Amygdala (tissue), 56 donors: ENCODE measurements at places on chromosomes 2 and 18.
A peak's percentile ranks its signal among the peaks of the same experiment; 100 is the strongest.

DNA sequence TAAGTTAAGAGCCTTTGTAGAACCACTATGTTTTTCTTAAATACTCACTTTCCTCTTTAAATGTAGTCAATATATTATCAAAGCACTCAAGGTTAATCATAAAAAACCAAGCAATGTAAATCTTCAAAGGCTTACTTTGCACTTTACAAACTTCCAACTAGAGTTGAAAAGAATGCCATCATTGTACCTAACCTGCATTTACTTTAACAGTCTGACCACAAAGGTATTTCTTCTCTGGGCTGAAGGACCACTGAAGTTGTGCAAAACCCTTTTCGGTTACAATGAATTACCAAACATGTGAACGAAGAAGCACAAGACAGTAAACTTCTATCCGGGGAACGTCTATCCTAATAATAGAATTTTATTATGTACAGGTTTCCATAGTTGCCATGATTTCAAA, 3.0 kb downstream of the HNRNPLL start:
- DNase-seq: no peak

- no peak for DNase-seq
Measured at GRCh38 chr2:229129738-229130371, 141.2 kb downstream of the PID1 start.

GRCh38 chr2:205860885-205861284, 178.6 kb downstream of the NRP2 start:
- no peak for DNase-seq

DNA sequence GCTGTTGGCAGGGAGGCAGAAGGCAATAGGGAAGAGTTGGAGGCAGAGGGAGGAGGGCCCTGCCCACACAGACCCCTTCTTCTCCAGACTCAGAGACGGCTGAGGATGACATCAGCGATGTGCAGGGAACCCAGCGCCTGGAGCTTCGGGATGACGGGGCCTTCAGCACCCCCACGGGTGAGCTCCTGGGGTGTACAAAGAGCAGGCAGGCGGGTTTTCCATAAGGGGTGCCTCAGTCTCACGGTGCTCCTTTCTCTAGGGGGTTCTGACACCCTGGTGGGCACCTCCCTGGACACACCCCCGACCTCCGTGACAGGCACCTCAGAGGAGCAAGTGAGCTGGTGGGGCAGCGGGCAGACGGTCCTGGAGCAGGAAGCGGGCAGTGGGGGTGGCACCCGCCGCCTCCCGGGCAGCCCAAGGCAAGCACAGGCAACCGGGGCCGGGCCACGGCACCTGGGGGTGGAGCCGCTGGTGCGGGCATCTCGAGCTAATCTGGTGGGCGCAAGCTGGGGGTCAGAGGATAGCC, 10.0 kb downstream of the SPEG start:
- no peak for DNase-seq

DNA sequence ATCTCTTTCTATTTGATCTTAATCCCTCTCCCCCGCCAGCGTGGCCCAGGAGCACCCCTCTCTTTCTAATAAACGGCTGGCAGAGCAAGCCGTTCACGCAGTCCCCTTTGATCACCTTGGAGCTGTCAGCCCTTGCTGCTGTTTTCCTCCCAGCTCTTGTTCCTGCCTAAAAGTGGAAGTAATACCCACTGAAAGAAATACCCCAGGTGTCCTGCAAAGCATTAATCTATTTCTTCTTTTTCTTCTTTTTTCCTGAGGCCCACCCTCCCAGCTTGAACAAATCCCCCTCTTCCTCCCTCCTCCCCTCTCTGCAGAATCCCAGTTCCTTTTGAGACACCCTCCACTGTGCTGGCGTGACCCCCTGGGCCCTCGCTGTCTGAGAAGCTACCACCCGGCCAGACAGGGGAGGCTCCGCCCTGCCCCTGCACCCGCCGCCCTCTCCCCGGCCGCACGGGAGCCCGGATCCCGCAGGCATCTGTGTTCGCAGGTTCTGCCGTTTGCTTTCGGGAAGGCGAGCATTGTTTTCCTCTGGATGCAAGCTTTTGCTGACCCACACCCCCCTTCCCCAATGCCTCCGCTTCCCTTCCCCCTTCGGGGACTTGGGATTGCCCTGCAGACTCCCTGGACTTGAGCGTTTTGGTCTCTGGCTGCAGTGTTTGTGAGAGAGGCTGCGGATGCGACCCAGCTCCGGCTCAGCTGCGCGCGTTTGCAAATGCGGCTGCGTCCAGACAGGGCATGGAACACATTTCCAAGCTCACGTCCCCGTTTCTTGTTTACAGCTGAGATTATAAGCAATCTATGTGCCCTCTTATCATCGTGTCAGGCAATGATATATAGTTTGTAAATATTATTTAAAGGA, 631.5 kb downstream of the NYAP2 start:
- DNase-seq: peak; percentile 28

DNA sequence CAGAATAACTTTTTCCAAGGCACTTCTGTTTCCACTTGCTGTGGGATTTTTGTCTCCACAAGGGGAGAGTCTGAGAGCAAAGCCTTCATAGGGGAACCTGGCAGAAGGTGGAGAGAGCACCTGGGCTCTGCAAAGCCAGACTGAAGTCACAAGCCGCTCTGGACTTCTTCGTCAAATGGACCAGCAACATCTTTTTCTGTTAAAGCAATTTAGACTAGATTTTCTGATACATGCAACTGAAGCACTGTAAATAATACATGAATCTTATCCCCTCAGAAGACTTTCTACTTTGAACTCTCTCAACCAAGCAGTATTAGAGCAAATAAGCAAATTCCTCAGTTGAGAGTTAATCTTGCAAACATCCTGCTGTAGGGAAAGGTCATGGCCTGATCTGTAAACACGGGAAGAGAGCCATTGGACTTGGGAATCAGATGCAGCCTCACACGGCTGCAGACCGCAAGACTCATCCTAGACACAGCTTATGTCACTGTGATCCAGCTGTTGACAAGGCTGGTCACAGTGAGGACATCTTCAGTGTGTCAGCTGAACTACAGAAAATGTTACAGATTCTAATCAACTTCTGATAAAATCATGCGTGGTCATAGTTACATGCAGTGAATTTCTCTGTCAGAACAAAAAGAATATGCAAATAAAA, 3.2 kb downstream of the SH3YL1 start:
- no peak for DNase-seq

DNA sequence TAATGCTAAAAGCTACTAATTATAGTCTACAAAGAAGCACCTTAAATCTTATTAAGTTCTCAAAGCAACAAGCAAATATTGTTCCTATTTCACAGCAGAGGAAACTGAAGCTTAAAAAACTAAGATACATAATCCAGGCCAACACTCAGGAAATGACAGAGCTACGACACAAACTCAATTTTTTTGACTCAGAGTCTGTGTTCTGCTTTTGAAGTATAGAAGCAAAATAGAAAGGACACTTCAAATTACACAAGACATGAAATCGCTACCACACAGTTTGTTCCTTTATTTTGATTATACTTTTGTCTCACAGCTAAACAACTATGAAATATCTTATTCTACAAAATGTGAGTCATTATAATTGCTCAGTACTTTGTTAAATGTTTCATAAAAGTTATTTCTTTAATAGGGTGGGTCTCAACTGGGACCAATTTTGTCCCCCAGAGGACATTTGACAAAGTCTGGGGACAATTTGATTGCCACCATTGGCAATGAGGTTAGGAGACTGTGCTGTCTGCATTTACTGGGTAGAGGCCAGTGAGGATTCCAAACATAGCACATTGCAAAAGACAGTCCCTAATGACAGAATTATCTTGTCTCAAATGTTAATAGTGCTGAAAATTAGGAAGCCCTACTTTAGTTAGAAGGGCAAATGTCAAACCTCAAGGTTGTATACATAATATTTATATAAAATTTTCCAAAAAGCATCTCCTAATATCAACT, 101.5 kb upstream of the GRB14 start:
- DNase-seq: no peak

- DNase-seq: no peak
Measured at GRCh38 chr2:240522406-240522805, 35.4 kb downstream of the ANKMY1 start.

- no peak for DNase-seq
Measured at GRCh38 chr2:85497944-85498630, 40.9 kb upstream of the MAT2A start.

GRCh38 chr2:5657231-5657630, 35.0 kb upstream of the SOX11 start:
- DNase-seq: no peak

DNA sequence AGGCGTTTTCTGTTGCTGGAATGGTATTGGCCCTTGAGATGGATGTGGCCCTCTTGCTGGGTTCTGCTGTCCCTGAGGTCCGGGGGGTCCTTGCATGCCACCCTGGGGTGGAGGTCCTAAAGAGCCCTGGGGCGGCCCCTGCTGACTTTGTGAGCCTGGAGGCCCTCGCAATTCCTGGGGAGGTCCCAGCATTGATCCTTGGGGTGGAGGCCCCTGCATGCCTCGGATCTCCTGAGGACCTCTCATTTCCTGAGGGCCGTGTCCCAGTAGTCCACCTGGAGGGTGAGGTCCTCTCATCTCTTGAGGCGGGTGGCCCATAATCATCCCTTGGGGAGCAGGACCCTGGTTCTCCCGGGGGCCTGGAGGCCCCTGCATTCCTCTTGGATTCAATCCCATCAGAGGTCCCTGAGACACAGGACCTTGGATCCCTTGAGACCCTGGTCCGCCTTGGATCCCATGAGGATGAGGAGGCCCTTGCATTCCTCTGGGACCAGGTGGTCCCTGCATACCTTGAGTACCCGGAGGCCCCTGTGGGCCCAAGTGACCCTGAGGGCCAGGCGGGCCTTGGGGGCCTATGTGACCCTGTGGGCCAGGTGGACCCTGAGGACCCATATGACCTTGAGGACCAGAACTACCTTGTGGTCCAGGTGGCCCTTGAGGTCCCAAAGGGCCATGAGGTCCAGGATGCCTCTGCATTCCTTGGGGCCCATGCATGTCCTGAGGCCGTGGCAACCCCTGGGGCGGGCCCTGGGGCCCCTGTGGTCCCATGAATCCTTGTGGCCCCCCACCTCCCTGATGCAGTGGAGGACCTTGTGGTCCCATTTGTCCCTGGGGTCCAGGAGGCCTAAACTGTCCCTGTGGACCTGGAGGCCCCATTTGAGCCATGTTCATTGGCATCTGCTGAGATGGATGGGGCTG, 18.3 kb downstream of the SFT2D3 start:
- no peak for DNase-seq

DNA sequence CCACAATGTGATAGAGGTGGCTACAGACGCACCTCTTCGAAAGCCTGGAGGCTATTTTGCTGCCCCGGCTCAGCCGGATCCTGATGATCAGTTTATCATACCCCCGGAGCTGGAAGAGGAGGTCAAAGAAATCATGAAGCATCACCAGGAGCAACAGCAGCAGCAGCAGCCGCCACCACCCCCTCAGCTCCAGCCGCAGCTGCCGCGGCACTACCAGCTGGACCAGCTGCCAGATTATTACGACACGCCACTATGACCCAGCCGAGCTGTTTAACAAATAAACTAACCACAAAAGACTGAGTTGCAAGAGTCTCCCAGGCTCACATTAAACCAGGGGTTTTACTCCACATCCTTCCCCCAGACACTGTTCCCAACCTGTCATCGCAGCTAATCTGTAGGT, 263.8 kb downstream of the PHLPP1 start:
- peak; percentile 80 for DNase-seq

DNA sequence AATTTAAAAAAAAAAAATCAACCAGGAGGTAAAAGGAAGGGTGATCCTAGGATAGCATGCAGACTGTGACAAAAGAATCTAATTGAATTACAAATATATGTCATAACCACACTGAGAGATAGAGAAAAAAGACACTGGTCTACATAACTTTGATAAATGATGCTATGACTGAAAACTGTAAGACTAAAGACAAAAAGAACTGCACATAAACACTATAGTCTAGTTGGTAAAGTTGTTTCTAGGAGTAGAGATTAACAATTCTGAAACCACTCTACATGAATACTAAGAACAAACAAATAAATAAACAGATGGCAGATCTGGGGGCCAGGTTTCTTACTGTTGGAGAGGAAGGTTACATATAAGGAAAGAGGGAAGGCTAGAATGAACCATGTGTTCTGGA, 14.6 kb upstream of the CHAC2 start:
- no peak for DNase-seq

DNA sequence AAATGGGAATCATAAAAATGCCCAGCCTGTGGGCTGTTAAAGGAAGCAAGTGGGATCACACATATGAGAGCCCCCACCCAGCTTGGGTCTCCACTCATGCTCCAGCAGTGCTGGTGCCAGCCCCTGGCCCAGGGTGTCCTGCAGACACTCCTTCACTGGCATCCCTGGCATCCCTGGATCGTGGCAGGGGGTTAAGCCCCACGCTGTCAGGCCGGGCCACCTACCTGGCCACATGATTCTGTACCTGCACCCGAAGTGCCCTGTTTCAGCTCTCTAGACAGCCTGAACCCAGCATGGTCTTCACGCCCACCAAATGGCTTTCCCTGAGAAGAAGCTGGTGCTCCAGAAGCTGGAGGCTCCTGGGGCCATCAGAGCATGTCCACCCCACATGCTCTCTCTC, 137.4 kb downstream of the INHBB start:
- no peak for DNase-seq

- DNase-seq: no peak
Measured at GRCh38 chr18:55226044-55226443, 266.8 kb upstream of the CCDC68 start.

- DNase-seq: no peak
Measured at GRCh38 chr2:28437149-28437835, 44.6 kb downstream of the FOSL2 start.

GRCh38 chr2:240298117-240298790, 137.2 kb upstream of the GPC1 start:
- no peak for DNase-seq

DNA sequence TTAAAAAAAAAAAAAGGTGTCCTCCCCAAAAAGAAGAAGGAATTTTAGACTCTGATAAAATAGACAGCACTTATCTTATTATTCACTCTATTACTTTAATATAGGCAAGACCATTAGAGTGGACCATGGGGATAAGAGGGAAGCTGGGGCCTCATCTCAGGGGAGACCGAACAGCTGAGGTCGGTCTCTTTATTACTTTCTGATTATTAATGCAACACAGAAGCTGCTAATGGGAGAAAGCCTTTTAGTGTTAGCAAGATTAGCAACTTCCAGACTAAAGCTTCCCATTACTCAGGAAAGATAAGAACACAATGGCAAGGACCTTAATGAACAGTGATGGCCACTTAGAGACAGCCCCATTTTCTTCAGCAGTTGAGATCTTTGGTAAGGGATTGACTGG, 135.5 kb downstream of the TMEFF2 start:
- DNase-seq: no peak
